Neural crest cell (in vitro differentiated cells): ENCODE measurements at places on chromosomes 3 and 15.

DNA sequence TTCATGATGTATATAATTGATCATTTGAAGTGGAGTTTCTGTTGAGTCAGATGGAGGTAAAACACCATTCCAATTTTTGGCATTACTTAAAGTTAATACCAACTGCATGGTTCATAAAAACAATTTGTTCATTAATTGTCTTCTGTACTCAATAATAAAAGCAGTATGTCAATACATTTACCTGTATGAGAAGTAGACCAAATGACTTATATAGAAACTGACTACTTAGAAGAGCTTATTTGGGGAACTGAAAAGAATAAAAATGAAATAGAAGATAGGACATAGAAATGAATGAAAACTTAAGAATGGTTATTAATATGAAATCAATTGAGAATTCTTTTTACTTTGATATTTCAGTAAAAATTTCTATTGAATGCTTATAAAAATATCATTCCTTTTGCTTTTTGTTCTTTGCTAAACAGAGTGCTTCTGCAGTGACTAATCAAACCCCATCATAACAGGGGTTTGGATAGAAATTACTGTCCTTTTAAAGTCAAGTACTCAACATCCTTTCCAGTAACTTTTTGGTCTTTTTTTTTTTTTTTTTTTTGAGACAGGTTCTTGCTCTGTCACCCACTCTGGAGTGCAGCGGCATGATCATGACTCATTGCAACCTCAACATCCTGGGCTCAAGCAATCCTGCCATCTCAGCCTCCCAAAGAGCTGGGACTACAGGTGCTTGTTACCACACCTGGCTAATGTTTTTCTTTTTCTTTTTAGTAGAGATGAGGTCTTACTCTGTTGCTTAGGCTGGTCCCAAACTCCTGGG is 6.5 kb upstream of the CRYBG3 start:
- DNase-seq: no peak

- no peak for DNase-seq
Observed at GRCh38 chr15:36334059-36334458, 245.4 kb upstream of the CDIN1 start.

GRCh38 chr3:182716114-182716688 is 77.1 kb upstream of the ATP11B start:
- DNase-seq: no peak

DNA sequence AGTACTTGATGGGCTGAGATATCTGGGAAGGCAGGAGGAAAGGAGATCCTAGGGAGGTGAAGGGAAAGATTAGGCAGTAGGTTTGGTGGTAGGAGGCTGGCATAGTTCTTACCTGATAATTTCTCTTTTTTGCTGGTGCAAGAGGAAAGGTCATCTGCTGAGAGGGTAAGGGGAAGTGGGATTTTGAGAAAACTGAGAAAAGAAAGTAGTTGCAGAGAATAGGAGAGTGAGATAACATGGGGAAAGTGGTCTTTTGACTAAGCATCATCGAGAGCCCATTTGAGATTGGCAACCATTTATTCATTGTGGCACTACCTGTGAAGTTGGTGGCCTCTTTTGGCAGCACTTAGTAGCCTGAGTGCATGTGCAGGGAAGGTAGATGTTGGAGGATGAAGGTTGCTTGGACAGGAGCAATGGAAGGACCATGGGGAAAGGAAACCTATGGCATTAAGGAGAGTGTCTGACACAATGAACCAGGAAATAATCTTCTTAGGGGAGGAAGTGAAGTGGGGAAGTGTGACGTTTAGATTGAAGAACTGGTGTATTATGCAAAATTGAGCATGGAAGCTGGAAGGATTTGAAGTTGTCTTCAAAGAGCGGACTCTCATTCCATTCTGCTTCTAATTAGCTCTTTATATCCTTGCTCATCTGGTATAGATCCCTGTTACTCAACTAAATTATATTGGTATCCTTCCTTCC is 21.9 kb upstream of the USP13 start:
- no peak for DNase-seq

- no peak for DNase-seq
Observed at GRCh38 chr15:63292771-63293170, 15.4 kb downstream of the APH1B start.

DNA sequence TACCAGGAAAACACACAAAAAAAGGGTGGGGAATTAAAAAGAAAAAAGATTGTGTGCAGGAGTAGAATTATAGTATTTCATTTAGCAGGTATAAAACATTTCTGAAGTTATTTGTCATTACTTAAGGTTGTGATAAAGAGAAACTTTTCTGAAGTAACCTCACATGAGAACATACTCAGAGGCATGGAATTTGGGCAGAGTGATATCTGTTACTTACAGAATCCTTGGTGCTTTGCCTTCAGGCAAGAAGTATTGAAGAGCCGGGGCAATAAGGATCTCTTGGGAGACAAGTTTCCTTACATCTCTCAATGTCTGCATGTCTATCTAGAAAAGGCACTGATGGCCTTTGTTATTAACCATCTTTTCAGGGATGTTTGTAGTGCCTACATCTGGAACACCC is 179.7 kb upstream of the ROBO1 start:
- no peak for DNase-seq

DNA sequence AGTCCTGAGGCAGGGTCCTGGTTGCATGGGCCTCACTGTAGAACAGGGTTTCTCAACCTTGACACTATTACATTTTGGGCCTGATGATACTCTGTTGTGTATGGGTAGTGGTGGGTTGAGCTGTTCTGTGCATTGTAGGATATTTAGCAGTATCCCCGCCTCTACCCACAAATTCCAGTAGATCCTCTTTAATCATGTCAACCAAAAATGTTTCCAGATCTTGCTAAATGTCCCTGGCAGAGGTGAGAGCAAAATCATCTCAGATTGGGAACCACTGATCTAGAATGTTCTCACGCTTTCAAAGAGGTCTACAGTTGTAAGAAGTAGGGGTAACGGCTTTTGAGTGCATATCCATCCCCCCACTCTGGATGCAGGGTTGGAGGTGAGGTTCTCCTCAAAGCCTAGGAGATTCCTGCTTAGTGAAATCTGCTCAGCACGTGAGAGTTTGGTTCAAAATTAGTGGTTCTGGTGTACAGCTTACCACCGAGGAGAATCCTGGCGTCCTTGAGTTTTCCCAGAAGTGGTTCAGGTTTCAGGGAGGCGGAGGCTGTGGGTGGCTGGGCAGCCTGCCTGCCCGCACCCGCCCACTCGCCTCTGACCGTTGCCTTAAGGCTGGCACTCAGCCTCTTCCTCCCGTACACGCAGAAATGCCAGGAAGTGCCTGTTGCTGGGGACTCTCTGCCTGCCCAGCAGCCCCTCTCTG is 5.3 kb downstream of the ACVR2B start:
- no peak for DNase-seq

GRCh38 chr3:9891072-9891622 is 737 bp downstream of the JAGN1 start:
- no peak for DNase-seq

- DNase-seq: no peak
Observed at GRCh38 chr3:189094539-189094938, 77.2 kb upstream of the TPRG1 start.
